ENCODE measurements at places on chromosomes 3 and 15.

- DNase-seq = no peak
Measured at GRCh38 chr3:197269024-197269423, 29.4 kb downstream of the DLG1 start.

DNA sequence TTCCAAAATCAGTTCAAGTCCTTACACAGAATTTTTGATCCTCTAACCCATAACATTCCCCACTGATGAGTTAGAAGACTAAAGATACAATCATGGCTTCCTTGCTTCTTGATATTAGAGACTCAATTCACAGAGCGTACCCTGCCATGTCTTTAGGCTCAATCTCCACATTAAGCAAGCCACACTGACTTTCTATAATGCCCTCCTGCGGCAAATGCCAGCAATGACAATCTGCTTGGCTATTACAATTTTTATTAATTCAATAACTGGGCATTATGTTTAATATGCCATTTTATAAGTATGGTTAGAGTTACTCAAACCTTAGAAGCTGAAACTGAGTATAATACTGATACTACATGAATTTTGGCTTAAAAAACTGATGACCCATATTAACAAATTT is 479.7 kb upstream of the NR2F2 start:
- DNase-seq = no peak

- DNase-seq = no peak
Measured at GRCh38 chr15:50100486-50100885, 18.5 kb downstream of the ATP8B4 start.

DNA sequence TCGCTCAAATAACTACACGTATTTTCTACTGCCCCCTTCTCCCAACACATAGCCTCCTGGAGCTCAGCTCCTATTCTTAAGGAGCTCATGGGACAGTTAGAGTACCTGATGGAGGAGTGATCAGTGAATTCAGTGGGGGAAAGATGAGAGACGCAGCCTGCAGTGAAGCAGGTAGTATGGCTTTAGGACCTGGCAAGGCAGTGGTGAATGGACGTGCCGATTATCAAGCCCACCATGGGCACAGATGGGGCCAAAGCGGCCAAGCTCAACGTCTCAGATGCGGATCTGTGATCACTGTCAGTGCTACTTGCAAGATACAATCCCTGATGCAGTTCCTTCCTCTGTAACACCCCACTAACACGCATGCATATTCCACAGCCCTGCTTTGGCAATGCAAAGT is 45.8 kb upstream of the ATP2B2 start:
- no peak for DNase-seq

DNA sequence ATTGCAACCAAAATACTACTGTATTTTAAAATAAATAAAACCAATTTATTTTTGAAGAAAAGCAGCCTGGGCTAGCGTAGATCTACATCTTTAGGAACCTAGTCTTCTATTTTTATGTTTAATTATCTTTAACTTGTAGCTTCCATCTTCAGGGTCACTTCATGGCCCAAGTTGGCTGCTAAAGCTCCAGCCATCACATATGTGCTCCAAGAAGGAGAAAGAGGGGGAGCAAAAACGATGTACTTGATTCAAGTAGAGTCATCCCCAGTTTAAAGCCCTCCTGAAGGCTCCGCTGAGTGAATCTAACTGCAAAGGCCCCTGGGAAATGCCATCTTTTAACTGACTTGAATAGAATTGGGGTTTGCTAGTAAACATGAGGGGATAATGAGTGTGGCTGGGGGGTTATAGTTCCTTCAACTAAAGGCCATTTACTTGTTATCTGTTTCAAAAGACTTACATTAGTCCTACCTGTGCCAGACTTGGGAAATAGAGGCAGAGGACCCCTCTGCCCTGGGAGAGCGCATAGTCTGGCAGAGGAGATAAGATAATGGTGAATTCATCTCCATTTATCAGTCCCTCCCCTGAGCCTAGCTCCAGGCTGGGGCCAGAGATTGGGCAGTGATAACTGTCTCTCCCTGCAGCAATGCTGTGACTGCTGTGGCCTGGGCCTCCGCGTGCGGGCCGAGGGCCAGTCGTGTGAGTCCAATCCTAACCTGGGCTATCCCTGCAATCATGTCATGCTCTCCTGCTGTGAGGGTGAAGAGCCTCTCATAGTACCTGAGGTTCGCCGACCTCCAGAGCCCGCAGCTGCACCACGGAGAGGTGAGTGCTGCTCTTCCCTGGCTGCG is 64.6 kb downstream of the FBLN2 start:
- DNase-seq = no peak

DNA sequence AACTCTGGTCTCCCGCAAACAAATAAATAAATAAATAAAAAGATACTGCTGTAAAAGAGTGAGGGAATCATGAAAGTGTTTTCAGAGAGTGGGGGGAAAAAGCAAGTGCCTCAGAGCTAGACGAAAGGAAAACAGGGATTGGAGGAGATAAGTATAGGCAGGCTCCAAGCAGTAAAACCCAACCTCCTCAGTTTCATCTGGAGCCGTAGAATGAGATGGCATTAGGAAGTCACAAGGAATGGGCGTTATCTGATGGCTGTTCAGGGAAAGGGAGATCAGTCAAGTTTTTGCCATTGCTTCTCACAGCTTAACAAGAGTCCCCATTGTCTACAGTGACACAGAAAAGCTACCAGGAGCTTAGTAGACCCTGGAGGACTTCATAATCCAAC is 451.5 kb upstream of the PPP2R3A start:
- DNase-seq = no peak

GRCh38 chr3:110165753-110166152 is 828.4 kb upstream of the DPPA4 start:
- no peak for DNase-seq

- DNase-seq = no peak
Measured at GRCh38 chr15:63484433-63485186, 19.8 kb upstream of the USP3 start.

DNA sequence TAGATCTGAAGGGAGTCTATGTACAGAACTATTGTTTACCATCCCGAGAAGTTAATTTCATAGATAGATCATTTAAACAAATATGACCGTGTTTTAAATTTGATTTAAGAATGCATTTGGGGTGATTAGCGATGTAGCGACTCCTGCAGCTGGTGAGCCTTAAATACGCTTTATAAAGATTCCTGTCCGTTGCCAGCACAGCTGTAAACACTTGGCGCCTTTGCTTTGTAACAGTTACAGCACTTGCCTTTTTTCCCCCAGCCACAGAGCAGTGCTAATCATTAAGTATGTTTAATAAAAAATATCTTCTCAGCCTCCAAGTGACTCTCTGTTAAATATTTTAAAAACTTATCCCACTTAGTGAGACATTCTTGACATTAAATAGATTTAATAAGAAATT is 333.8 kb downstream of the FEZF2 start:
- no peak for DNase-seq
